ENCODE measurements at places on chromosomes 16 and 17.

DNA sequence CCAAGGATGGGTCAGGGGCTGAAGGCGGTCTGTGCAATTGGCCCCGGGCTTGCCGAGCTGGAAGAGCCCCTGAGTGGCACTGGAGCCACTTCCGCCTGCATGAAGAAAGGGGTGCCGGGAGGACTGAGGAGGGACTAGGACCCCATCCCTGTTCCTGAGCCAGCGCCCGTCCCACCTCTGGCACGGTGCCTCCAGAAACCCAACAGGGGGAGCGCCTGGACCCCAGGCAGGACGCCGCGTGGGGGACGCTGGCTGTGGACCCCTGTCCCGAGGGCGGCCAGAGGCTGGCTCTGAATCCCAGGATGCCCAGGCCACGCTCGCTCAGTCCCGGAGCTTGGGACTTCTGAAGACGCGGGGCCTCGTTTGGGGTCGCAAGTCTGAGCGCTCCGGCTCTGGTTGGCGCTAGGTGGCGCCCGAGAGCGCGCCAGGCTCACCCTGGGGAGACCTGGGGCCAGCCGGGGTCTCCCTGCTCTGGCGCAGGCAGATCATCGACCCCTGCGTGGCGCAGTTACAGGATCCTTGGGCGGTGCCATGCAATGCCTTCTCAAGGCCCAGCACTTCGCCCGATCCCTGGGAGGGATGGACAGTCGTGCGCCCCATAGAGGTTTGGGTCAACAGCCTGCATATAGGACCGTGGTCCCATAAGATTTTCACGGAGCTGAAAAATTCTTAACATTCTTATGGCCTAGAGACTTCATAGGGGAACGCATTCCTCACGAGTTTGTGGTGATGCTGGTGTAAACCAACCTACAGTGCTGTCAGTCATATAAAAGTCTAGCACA is 58.5 kb upstream of the CREBBP start:
- DNase-seq = peak; percentile 50

- DNase-seq = no peak
Observed at GRCh38 chr17:73851091-73851490, 206.8 kb upstream of the SDK2 start.

GRCh38 chr16:28974007-28974436 is 556 bp upstream of the SPNS1 start:
- DNase-seq = no peak

- no peak for DNase-seq
Observed at GRCh38 chr16:23254338-23254737, 47.8 kb upstream of the SCNN1B start.

GRCh38 chr17:51121620-51122472 is 1.2 kb upstream of the SPAG9 start:
- peak; percentile 83 for DNase-seq

DNA sequence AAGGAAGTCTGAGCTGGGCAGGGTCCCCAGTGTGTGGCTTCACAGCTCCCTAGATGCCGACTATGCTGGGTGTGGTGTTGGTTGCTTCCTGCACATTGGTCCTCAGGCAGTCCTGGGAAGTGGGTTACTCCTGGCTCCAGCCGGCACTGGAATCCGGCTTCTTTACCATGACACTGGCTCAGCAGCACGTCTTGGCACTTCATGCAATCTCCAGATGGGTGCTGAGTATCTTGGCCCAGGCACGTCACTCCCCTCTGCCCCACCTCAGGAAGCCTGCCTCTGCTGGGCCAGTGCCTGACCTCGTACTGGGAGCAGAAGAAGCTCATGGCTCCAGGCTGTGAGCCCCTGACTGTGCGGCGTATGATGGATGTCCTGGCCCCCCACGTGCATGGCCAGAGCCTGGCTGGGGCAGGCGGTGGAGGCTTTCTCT is 24.5 kb downstream of the FCSK start:
- DNase-seq = no peak

- no peak for DNase-seq
Observed at GRCh38 chr16:56423584-56424403, 1.6 kb downstream of the AMFR start.

DNA sequence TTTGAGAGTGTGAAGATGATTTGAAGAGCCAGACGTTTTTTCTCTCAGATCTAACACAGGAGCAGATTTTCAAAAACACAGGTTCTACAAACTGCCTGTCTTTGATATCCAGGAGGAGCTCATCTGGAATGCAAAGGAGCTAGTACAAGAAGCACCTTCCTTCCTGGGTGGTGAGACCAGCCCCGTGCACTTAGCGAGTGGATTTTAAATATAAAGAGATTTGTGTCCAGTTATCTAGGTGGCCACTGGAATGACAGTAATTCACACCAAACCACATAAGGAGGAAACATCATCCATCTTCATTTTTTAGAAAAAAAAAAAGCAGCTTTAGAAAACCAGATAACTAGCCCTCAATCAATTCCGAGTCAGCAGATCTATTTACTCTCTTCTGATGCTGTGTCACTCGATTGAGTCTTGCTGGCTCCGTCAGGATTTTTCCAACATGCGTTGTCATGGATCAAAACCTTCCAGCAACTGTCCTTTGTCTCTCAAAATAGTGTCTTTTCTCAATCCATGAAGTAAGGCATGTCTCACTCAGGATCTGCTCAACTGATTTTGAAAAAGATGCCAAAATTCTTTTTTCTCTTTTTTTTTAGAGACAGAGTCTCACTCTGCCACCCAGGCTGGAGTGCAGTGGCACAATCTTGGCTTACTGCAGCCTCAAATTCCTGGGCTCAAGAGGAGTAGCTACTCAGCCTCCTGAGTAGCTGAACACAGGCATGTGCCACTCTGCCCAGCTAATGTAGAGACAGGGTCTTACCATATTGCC is 451.2 kb upstream of the PSMD7 start:
- DNase-seq = no peak

- DNase-seq = no peak
Observed at GRCh38 chr16:65500007-65500406, 378.1 kb upstream of the CDH11 start.

GRCh38 chr17:34377078-34377823 is 14.2 kb upstream of the CCL1 start:
- DNase-seq = no peak

- DNase-seq = no peak
Observed at GRCh38 chr17:40810494-40810893, 10.7 kb upstream of the KRT28 start.

GRCh38 chr16:48971571-48972077 is 310.0 kb downstream of the CBLN1 start:
- no peak for DNase-seq

DNA sequence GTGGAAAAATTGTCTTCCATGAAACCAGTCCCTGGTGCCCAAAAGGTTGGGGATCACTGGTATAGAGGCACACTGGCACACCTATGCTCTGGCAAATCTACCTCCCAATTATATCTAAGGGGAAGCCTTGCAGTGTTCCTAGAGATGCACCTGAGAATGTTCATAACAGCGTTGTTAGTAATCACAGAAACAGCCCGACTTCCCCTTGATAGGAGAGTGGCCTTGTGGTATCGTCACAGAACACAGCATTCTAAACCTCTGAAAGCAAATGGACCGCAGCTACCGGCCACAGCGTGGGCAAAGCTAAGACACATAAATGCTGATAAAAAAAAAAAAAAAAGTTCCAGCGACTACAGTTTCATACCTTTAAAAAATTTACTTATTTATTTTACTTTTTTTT is 39.1 kb upstream of the ADGRG1 start:
- DNase-seq = no peak

DNA sequence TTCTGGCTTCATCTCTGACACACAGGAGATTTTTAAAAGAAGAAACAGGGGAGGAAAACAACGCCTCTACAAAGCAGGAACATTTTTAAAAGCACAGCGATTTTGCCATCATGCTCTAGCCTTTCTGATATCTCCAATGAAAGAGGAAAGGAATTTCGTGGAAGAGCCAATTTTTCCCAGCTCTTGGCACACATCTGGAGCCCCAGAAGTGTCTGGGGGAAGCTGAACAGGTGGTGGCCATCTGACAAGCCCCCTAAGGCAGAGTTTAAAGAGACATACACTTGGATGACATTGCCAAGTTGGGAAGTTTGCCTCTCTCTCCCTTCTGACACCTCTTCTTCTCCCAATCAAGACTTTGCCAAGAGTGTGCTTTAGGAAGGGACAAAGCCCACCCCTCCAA is 82.1 kb downstream of the CCT6B start:
- DNase-seq = no peak

DNA sequence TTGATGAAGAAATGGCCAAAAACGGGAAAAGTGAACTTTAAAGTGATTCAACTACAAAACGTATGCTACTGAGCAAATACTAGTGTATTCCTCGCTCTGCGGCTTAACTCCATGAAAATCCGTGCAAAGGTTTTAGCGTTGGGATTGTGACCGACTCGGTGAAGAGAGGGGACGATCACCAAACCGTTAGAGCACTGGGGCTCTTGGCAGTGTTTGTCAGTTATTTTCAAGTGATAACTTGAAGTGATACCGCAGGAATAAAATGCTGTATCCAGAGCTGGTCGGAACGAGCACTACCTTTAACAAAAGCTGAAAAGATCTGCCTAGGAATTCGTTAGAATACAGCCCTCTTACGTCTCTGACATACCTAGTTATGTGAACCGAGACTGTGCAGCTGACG is 773 bp upstream of the PPM1D start:
- no peak for DNase-seq

DNA sequence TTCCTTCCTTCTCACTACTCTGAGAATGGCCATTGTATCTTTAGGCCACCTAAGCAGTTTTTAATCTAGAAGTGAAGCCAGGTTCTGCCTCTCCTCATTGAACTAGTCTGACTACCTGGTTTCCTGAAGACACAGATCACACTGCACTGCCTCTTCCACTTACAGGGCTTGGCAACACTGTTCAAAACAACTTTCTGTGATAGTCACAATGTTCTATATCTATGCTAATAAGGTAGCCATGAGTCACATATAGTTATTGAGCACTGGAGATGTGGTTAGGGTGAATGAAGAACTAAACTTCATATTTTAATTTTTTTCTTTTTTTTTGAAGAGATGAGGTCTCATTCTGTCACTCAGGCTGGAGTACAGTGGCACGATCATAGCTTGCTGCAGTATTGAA is 26.9 kb downstream of the RND2 start:
- DNase-seq = no peak

All from stimulated activated CD4-positive, alpha-beta T cell treated with anti-CD3 and anti-CD28 coated beads, Interleukin-4, amount 100 ng/mL, for 48 hours (primary cell).